ENCODE measurements at places on chromosomes 2 and 18.
A peak's percentile ranks its signal among the peaks of the same experiment; 100 is the strongest.

DNA sequence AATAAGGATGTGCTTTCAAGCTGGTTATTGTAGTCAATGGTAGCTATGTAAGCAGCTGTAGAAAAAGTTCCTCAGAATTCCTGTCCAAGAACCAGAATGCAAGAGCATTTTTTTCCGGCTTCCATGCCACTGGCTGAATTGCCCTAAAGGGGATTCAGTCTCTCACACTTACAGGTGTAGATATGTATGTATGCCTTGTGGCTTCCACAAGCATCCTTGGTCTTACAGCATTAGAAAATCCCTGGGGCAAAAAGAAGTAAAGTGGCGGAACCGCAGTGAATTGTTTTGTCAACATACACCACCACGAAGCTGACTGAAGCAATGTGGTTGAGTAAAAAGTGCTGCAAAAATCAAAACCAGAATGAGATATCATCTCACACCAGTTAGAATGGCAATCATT lies 54.6 kb downstream of the FANCL start:
- no peak for DNase-seq

DNA sequence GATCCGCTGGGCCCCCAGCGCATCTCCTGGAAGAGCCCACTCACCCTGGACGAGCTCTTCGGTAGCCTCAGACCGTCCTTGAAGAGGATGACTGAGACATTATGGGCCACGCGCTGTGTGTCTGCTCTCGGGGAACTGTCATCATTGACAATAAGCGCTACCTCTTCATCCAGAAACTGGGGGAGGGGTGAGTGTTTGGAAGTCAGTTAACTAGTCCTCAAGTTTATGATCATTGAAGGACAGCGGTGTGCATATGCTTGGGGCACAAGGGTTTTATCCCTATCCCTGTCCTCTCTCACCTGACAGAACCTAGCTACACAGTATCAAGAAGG lies 586 bp downstream of the STK16 start:
- DNase-seq, result no peak

DNA sequence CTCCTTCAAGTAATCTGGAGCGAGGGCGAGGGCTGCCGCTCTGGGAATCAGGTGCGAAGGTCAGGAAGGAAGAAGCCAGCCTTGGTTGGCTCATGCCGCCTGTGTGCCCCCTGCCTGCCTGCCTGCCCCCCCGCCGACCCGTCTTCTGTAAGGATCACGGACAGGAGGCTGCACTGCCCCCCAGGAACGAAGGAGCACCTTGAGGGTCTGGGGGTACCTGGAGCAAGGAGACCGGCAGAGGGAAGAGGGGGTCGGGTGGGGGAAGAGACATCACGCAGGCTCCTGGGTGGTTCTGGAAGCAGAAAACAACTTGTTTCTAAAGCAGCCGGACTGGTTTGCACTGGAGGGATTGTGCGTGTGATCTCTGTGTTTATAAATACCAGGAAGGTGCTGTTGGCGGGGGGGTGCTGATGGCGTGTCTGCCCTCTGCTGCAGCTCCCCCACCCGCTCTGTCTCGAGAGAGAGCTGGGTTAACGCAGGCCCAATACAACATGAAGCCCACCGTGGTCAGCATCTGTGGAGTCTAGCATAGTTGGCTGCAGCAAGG lies 1.7 kb downstream of the FOSL2 start:
- no peak for DNase-seq

DNA sequence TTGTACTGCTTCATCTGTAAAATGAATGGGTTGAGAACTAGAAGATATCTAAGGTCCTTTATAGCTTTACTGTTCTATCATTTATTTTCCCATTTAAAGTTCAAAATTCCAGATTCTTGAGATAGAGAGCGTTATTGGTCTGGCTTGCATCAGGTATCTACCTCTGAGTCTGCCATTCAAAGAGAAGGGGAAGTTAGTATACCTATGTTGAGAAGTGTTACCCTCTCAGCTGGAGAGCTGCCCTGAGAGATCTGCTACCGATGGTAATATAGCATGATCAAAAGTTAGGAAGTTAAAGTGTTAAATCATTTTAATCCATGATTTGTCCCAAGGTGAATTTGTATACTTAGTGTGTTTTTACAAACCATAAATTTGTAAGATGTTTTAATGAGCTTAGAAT lies 7.4 kb downstream of the EPC2 start:
- DNase-seq, result no peak

- DNase-seq, result peak; percentile 15
Measured at GRCh38 chr18:26307161-26307773, 81.0 kb downstream of the TAF4B start.

DNA sequence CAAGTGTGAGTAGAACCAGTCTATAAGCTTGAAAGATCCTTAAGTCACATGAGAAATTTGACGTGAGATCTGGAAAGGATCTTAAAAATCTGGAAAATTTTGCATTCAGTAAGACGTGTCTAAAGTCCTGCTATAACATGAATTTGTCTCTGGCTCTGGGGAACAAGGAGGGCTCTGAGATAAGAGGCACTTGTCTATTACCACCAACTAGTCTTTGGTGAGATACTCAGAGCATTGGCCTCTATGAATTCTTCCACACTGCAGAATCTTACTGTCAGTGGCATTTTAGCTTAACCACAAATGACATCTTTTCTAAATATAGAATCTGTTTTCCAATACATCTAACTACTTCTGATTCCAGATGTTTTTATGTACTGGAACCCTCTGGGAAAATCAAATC lies 1504.5 kb downstream of the DPP10 start:
- no peak for DNase-seq

All from AG04450 (cell line).